ENCODE measurements at places on chromosomes 1 and 21. TPM values are rescaled to one million over a fixed set of nuclear protein-coding genes. Genes with fewer than 3 reads are reported as not detected.

Gene FCGR3A
- polyA plus RNA-seq: 35.9 TPM

DNA sequence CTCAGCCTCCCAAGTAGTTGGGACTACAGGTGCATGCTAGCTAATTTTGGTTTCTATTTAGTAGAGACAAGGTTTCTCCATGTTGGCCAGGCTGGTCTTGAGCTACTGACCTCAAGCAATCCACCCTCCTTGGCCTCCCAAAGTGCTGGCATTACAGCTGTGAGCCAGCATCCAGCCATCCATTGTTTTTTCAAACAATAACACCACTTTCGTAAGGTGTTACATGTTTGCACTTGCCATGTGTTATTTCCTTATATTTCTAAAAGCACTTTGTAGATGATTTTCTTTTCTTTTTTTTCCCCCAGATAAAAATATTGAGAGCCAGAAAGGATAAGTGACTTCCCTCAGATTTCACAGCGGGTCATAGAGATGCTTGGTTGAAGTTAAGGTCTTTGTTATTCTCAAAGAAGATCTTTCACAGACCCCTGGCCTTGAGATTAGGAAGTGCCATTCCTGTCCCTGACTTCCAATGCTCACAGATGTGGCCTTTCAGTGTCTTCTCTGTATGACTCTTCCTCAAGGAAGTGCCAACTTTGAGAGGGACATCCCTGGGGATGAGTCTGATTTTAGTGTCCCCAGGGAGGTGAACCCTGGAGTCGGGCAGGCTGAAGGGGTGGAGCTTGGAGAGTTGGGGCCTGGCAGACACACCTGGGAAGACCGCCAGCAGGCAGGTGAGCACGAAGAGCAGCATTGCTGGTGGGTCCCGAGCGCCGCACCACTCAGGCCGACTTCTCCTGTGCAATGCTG is 6.3 kb downstream of the PIGR start:
- H3K27me3 ChIP-seq: peaks cover under 1% of the 10 kb centered on the region
- no peak overlapping the region for H3K27ac ChIP-seq
- H3K4me1 ChIP-seq: peaks cover 7% of the 10 kb centered on the region
- no peaks in the 10 kb centered on the region for H3K36me3 ChIP-seq
- no peak overlapping the region for H3K4me3 ChIP-seq
- DNase-seq: no peak

GRCh38 chr1:235504122-235504493 is at the start of gene B3GALNT2:
Gene B3GALNT2, minus strand, starts transcription at chr1:235504452. Its CDS starts 200 bp downstream, at chr1:235504252.
- peaks cover 24% of the 10 kb centered on the region for H3K4me1 ChIP-seq
- H3K4me3 ChIP-seq: peak within 1 kb of the TSS; percentile 65
- H3K36me3 ChIP-seq: no peaks in the 10 kb centered on the region
- no peaks in the 10 kb centered on the region for H3K27me3 ChIP-seq
- DNase-seq: no peak

DNA sequence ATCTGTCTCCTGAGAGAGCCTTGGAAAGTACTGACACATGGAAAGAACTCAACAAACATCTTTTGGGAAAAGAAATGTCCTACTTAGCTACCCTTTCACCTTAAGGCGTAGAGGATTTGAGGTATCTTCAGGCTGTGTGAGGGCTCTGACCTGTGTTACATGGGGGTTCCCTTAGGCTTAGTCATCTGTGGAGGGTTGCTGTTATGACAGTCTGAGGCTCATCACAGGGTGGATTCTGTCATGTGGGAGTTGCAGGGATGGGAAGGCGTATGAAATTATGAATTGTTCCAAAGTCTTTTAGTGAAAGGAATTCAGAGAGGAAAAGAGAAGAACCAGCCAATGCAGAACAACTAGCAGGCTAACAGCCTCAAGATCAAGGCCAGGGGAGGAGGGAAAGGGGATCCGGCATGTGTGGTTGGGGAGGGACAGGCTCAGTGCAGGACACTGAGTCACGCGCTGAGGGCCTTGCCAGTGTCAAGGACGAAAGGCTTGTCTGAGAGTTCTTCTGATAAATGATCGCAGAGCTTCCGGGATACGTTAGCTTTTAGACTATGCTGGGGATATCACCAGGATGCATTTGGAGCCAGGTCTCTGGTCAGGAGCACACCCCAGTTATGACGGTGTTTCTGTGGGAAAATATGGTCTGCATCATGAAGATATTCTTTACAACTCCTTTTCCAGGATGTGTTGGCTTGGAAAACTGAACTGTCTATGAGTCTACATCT is 24.6 kb upstream of the PLA2G2C start:
- DNase-seq: no peak
- peaks cover 13% of the 10 kb centered on the region for H3K27me3 ChIP-seq
- no peaks in the 10 kb centered on the region for H3K36me3 ChIP-seq
- no peak overlapping the region for H3K27ac ChIP-seq
- no peaks in the 10 kb centered on the region for H3K4me1 ChIP-seq

Gene ID3
- polyA plus RNA-seq: 32.0 TPM

Gene RGS13
- not detected for polyA plus RNA-seq

DNA sequence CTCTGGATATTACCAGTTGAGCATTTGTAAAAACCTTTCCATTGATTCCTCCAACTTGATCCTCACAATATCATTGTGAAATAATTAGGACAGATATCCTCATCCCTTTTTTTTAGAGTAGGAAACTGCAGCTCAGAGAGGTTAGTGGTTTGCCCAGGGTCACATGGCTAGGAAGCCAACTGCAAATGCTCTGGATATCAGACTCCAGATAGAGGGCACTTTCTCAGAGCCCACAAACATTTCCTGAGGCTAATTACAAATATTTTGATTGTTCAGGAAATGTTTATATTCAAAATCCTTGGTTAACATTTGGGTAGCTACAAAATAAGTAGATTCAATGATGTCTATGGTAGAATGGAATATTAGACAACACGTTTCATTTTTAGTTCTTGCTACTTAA is 154.8 kb upstream of the DPYD start:
- no peak for DNase-seq
- H3K4me1 ChIP-seq: no peaks in the 10 kb centered on the region
- no peak overlapping the region for H3K27ac ChIP-seq
- no peak overlapping the region for H3K4me3 ChIP-seq
- no peaks in the 10 kb centered on the region for H3K27me3 ChIP-seq

Gene ARHGEF10L
- 23.7 TPM for polyA plus RNA-seq

- H3K4me3 ChIP-seq: no peak overlapping the region
- no peak for DNase-seq
- H3K27ac ChIP-seq: no peak overlapping the region
- no peaks in the 10 kb centered on the region for H3K27me3 ChIP-seq
Observed at GRCh38 chr1:222382171-222382570, 165.7 kb downstream of the HHIPL2 start.

Gene NHLH1
- not detected for polyA plus RNA-seq

Gene FABP3
- polyA plus RNA-seq: not detected

DNA sequence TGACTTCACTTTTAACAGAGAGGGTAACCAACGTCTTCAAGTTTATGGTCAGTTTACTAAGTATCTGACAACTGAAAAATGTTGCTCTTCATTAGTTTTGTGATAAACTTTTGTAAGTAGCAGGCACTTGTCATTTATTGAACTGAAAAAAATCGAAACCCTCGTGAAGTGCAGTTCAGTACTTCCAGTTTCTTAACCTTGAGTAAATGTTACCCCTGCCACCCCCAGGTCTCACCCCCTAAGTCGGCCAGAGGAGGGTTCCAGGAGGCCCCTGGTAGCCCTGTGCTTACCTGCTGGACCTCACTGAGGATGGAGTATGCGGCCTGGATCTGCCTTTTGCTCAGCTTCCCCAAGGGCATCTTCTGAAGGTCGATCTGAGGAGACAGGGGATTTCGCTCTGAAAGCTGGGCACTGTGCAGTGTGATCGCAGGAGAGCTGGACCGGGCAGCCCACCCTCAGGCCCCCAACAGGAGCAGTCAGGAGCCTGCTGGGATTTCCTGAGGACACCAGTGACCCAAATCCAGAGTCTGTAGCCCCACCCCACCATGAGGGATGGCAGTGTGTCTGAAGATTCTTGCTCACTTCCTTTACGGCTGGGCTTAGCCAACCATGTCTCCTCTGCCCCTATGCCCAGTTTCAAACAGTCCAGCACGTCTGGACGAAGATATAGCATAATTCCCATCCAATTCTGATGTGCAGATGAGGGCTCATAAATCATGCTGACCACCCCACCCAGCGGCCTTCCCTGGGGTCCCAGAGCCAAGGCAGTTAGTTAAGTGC is 37.6 kb downstream of the PARP1 start:
- H3K27me3 ChIP-seq: no peaks in the 10 kb centered on the region
- no peaks in the 10 kb centered on the region for H3K4me1 ChIP-seq
- no peak for DNase-seq

- H3K36me3 ChIP-seq: no peaks in the 10 kb centered on the region
- peak; percentile 52 for DNase-seq
- H3K4me3 ChIP-seq: no peak overlapping the region
- no peak overlapping the region for H3K27ac ChIP-seq
- peaks cover 16% of the 10 kb centered on the region for H3K4me1 ChIP-seq
Observed at GRCh38 chr1:184615301-184615700, 139.4 kb downstream of the EDEM3 start.

Gene KCNJ15
- 4.5 TPM for polyA plus RNA-seq

Gene ARMH1
- polyA plus RNA-seq: 232 TPM

GRCh38 chr21:15616864-15617574 is 112.8 kb upstream of the USP25 start:
- H3K4me3 ChIP-seq: no peak overlapping the region
- DNase-seq: no peak
- no peaks in the 10 kb centered on the region for H3K36me3 ChIP-seq
- H3K27ac ChIP-seq: no peak overlapping the region

- no peaks in the 10 kb centered on the region for H3K27me3 ChIP-seq
- peak overlapping the region; percentile 85 for H3K27ac ChIP-seq
- no peaks in the 10 kb centered on the region for H3K36me3 ChIP-seq
- H3K4me1 ChIP-seq: peaks cover 16% of the 10 kb centered on the region
- no peak for DNase-seq
Observed at GRCh38 chr21:32279377-32279680, 480 bp upstream of the MIS18A start.

- H3K4me3 ChIP-seq: no peak overlapping the region
- no peaks in the 10 kb centered on the region for H3K36me3 ChIP-seq
- no peaks in the 10 kb centered on the region for H3K4me1 ChIP-seq
Observed at GRCh38 chr1:56758135-56758534, 61.1 kb downstream of the FYB2 start.

DNA sequence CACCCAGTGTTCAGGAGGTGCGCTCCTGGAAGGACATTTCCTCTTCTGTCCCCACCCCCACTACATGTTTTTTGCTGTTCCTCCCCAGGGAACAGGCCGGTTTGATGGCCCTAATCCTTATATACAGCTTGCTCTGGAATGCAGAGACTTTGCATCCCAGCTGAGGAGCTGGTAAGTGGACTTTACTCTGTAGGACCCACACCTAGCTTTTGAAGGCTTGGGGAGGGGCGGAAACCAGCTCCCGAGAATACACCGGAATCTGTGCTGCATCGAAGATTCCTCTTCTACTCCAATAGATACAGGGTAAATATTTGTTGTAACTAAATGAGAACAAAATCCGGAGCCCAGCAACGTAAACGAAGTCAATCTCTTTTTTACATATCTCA is 1.2 kb upstream of the CGN start:
- no peak for DNase-seq
- no peak overlapping the region for H3K4me3 ChIP-seq
- no peaks in the 10 kb centered on the region for H3K36me3 ChIP-seq

Gene LIN28A
- polyA plus RNA-seq: not detected

Gene RHD
- polyA plus RNA-seq: not detected

Gene LCE2C
- polyA plus RNA-seq: not detected

Gene CDC7
- 0.71 TPM for polyA plus RNA-seq

DNA sequence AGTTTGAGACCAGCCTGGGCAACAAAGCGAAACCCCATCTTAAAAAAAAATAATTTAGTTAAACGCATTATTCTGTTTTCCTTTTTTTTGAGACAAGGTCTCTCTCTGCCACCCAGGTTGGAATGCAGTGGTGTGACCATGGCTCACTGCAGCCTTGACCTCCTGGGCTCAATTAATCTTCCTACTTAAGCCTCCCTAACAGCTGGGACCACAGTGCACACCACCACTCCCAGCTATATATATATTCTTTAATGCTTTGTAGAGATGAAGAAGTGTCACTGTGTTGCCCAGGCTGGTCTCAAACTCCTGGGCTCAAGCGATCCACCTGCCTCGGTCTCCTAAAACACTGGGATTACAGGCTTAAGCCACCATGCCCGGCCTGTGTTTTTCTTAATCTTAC is 7.7 kb upstream of the KLF17 start:
- H3K27me3 ChIP-seq: no peaks in the 10 kb centered on the region
- no peak overlapping the region for H3K27ac ChIP-seq
- H3K36me3 ChIP-seq: no peaks in the 10 kb centered on the region
- DNase-seq: no peak

GRCh38 chr1:64363111-64363510 is 106.8 kb upstream of the CACHD1 start:
- no peak overlapping the region for H3K4me3 ChIP-seq
- DNase-seq: no peak
- H3K4me1 ChIP-seq: no peaks in the 10 kb centered on the region
- H3K36me3 ChIP-seq: no peaks in the 10 kb centered on the region

DNA sequence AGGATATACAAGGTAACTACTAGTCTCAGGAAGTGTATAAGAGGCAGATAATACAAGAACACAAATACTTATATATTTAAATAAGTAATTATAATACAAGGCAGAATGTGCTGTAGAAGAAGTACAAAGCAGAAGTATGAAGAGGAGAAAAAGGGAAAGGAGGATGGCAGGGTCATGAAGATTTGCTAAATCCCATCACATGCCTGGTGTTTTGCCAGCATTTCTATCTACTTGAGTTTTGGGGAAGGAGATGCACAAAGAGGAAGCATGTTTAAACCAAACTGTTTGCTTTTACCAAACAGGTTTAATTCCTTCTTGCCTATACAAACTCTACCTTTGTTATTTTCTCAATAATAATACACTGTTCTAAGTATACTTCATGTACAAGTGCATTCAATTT is 60.9 kb upstream of the PODN start:
- no peak overlapping the region for H3K4me3 ChIP-seq
- no peaks in the 10 kb centered on the region for H3K27me3 ChIP-seq
- H3K4me1 ChIP-seq: no peaks in the 10 kb centered on the region
- DNase-seq: no peak
- no peak overlapping the region for H3K27ac ChIP-seq
- no peaks in the 10 kb centered on the region for H3K36me3 ChIP-seq

- H3K27me3 ChIP-seq: no peaks in the 10 kb centered on the region
- DNase-seq: peak; percentile 68
- no peak overlapping the region for H3K4me3 ChIP-seq
- H3K27ac ChIP-seq: no peak overlapping the region
Observed at GRCh38 chr21:34852448-34852847, 183.7 kb downstream of the CLIC6 start.

- no peak overlapping the region for H3K27ac ChIP-seq
- no peak overlapping the region for H3K4me3 ChIP-seq
- H3K27me3 ChIP-seq: no peaks in the 10 kb centered on the region
- H3K4me1 ChIP-seq: peaks cover 22% of the 10 kb centered on the region
- peak; percentile 18 for DNase-seq
Observed at GRCh38 chr1:207191776-207192175, 87.7 kb downstream of the C4BPA start.

GRCh38 chr1:15212954-15213291 is 34.1 kb upstream of the FHAD1 start:
- no peak overlapping the region for H3K4me3 ChIP-seq
- H3K27ac ChIP-seq: peak overlapping the region; percentile 9
- no peaks in the 10 kb centered on the region for H3K27me3 ChIP-seq

Gene APOBEC4
- polyA plus RNA-seq: not detected

GRCh38 chr1:8027748-8028570 is 1.9 kb upstream of the ERRFI1 start:
- H3K27me3 ChIP-seq: peaks cover 63% of the 10 kb centered on the region
- DNase-seq: no peak
- no peak overlapping the region for H3K27ac ChIP-seq

All from CD14-positive monocyte (primary cell).